ENCODE measurements at places on chromosomes 4 and X.

DNA sequence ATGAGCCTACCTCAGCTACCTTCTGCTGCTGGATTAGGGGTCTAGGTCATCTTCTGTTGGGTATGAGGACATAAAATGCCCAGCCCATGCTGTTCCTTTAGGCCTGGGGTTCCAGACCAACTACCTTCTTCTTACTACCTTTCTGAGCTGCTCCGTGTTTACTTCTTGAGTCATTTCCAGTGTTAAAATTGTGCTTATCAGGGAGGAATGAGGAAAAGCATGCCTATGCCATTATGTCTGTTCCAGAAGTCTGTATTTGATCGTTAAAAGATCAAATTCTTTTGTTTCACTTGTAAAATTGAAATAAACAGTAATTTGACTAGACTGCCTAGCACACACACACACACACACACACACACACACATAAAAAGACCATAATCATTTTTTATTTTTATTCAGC lies 1912.7 kb upstream of the TENM3 start:
- DNase-seq = no peak

DNA sequence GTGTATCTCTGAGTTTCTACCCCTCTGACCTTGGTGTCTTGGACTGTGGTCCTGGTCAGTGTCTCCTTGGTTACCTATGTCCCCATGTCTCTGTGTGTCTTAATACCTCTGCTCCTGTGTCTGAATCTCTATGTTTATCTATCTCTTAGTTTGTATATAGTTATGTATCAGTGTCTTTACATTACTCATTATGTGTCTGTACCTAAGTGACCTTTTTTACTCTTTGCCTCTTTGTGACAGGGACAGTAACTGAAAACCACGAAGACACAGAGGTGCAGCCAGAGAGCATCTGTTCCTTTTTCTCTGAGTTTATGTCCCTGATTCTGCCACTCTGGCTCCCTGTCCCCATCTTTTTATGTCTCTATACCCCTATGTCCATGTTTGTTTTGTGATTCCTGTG lies 49.4 kb downstream of the ITIH6 start:
- no peak for DNase-seq

- DNase-seq = no peak
Measured at GRCh38 chrX:108494406-108495090, 54.9 kb downstream of the COL4A5 start.

GRCh38 chrX:153494541-153495361 lies at the start of gene BGN:
BGN (plus strand) TSS chrX:153494980; CDS start chrX:153504632, 9,652 bp downstream.
- peak; percentile 2 for DNase-seq

DNA sequence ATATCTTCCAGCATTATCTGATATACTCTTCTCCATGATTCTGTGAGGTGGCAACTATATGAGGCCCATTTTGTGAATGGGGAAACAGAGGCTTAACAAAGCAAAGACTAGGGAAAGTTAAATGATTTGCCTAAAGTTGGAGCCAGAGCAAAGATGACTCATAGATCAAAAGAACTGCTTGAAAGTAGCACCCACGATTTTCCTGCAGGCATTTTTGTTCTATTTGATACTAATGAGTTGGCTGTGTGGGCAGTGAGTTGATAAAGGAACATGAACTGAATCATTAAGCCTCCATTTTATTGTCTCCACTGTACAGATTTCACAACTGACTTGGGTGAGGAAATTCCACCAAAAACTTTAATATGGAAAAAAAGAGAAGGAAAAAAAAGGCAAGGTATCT lies 138.9 kb upstream of the IGFBP7 start:
- no peak for DNase-seq

GRCh38 chrX:139224953-139225665 lies 305.4 kb upstream of the F9 start:
- no peak for DNase-seq

DNA sequence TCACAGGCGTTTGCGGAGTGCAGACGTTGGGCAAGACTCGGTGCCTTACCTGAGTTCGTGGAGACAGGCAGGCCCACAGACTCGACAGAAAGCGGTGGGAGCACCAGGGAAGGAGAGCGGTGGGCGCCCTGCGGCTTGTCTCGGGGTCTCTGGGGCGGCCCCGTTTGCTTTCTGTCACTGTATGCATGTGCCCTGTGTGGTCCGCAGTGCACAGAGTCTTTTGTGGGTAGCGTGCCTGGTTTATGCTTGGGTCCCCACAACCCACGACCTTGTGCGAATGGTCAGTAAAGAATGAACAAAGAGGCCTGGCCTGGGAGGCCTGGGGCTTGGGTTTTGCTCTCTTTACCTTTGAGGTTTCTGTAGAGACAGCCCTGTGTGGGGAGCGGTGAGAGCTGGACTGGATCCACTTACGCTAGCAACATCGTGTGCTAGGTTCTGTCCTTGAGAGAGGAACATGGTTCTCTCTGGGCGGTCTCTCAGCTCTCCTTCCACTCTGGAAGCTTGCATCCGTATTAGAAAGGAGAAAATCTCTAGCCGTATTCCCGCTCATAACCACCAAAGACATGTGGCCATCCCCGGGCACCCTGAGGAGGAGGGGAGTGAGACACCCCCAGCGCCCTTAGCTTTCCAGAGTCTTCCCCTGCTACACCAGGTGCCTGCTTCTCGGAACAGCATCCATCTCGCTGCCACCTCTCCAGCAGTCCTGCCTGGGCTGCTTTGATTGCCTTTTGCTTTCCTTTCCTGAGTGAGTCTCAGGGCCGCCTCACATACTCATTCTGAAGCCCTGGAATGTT lies 1.2 kb downstream of the TADA2B start:
- no peak for DNase-seq

- DNase-seq = no peak
Measured at GRCh38 chr4:39096847-39097246, 34.8 kb downstream of the KLHL5 start.

DNA sequence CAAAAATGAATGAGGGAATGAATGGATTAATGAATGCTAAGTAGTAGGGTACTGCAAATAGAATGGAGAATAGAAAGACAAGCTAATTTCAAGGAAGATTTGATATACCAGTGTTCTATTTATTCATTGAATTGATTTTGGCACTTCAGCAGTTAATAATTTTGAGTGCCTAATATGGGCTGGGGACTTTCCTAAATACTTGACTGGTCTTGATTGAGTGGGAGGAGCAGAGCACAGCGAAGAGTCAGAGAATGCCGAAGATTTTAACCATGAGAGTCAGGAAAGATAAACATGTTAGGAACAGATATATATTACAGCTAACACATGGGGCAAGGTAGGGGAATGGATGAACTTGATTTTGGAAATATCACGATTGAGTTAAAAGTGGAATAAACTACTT lies 10.6 kb downstream of the IL15 start:
- DNase-seq = no peak

GRCh38 chr4:186621959-186622553 lies 66.7 kb upstream of the MTNR1A start:
- no peak for DNase-seq

DNA sequence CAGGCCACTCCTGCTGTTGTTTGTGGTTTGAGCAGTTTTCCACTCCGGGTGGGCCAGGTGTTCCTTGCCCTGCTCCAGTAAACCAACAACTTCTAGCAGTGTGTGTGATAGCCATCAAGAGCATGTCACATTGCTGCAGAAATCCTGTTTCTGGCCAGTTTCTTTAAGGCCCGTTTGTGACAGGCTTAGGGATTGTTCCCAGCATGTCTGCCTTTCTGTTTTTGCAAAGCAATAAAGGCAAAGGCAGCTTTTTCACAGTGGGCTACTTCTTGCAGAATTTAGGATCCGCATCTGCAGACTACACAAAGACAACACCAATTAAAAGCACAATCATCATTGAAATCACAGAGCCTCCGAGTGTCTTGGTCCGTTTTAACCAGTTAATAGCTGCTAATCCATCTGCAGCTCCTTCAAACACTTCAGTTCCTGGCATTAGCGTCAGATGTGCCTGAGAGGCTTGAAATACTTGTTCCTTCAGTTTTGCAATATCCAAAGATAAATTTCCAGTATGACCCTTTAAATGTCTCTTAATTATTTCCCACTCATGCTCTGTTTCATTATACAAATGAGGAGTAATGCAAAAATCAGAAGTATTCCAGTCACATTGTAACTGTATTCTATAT lies 65.1 kb downstream of the ADAM29 start:
- no peak for DNase-seq

GRCh38 chr4:172809319-172809718 lies 359.3 kb upstream of the GALNT7 start:
- DNase-seq = no peak

GRCh38 chr4:38621028-38621684 lies 42.8 kb upstream of the KLF3 start:
- no peak for DNase-seq

GRCh38 chrX:15107367-15107988 lies 162.4 kb downstream of the ASB9 start:
- DNase-seq = no peak

DNA sequence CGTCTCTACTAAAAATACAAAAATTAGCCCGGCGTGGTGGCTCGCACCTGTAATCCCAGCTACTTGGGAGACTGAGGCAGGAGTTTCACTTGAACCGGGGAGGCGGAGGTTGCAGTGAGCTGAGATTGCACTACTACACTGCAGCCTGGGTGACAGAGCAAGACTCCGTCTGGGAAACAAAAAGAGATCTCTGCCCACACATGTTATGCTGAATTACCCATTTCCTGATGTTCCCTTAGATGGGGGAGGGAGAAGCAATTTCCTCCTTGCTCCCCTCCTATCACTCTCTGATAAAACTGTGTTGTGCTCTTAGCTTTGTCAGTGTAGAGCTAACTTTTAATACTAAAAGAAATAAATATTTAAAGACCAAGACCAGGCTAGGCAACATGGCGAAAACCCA lies 102.5 kb downstream of the LARP7 start:
- DNase-seq = no peak

GRCh38 chr4:38559374-38559773 lies 104.6 kb upstream of the KLF3 start:
- DNase-seq = no peak

DNA sequence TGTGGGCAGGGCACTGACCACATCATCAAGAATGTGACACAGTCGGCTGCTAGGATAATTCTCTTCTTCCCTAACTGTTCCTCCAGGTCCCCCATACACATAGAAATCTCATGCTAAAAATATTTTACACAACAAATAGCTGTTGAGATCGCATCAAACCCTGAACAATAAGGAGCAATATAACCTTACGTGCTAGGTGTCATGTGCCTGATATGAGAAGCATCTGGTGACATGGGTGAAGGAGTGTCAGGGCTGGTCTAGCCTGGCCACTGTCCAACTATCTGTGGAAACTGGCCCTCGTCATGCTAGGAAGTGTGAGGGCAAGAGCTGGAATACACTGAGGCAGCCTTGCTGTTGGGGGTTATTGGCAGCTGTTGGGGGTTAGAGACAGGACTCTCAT lies 167.3 kb upstream of the PGRMC2 start:
- DNase-seq = no peak

GRCh38 chr4:8556341-8557150 lies 23.6 kb upstream of the GPR78 start:
- no peak for DNase-seq

DNA sequence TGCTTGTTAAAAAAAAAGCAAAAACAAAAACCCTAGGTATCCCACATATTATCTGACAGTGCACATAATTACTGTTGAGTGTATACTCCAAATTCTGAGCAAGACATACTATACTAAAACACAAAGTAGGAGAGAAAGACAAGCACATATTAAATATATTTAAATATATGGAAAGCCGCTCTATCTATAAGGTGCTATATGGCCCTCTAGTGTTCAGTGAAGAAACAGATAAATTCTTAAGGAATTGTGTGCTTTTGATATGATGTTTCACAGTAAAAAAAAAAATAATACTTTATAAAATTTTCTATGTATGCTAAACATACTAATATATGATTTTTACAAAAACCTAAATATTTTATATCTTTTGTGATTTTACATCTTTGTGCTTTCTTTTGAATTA lies 137.8 kb downstream of the FBXW7 start:
- DNase-seq = peak; percentile 44

GRCh38 chr4:164977243-164978164 lies at the start of gene TRIM61:
TRIM61 (minus strand) TSS chr4:164977657; CDS start chr4:164970002, 7,655 bp downstream.
- no peak for DNase-seq

GRCh38 chr4:99809326-99809725 lies 7.3 kb upstream of the DAPP1 start:
- DNase-seq = no peak

DNA sequence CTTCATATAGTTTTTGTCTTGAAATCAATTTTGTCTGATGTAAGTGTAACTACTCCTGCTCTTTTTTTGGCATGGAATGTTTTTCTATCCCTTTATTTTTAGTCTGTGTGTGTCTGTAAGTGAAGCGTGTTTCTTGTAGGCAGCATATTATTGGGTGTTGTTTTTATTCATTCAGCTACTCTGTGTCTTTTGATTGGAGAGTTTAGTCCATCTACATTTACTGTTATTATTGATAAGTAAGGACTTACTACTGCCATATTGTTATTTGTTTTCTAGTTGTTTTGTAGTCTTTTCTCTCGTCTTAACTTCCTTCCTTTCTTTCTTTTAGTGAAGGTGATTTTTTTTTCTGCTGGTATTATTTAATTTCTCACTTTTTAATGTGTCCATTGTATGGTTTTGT lies 30.5 kb upstream of the TMLHE start:
- DNase-seq = no peak

DNA sequence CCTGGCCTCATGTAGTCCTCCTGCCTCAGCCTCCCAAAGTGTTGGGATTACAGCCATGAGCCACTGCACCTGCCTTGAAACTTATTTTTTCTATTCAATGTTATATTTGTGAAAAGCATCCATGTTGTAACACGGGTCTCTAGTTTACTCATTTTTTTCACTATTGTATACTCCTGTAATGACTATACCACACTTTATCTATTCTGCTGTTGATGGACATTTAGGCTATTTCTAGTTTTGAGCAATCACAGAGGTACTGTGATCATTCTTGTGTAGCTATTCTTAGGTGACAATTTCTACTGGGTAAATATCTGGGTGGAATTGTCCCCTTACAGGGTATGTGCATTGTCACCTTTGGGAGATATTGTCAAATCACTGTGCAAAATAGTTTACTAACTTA lies 3.6 kb downstream of the DRP2 start:
- no peak for DNase-seq

- DNase-seq = peak; percentile 77
Measured at GRCh38 chr4:89914609-89915550, 20.2 kb downstream of the MMRN1 start.

DNA sequence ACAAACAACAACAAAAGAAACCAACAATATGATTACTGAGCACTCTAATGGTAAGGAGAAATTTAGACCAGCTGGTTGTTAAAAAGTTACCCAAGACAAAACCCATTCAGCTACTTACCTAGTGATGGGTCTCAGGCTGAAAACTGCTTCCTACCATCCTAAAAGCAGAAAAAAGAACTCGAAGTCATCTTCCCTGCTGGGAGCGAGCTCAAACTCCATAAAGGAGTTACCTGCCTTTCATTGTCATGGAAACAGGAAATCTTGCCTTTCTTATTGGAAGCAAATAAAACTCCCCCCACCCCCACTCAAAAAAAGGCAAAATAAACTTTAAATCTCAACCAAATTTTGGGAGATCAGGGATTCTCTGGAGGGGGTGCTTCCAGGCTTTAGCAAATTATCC lies 1478.3 kb downstream of the C4orf33 start:
- no peak for DNase-seq

DNA sequence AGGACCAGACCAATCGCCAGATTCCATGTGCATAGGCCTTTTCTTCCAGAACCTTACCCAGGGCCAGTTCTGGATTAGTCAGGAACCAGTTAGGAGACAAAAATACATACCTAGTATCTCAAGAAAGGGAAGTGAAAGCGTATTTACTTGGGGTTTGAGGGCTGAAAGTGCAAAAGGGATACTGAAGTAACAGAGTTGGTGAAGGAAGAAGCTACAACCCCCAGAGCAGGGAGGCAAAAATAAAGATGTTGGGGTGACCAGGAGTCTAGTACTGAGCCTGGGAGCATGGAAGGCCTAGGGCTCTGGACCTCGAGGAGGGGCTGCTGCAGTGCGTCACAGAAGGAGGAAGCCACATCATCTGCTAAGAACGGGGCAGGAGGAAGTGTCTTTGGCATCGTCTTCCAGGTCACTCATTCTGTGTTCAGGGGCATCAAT lies 38.3 kb downstream of the TKTL1 start:
- no peak for DNase-seq
